Head of caudate nucleus (tissue), 42 donors: ENCODE measurements at places on chromosomes 11 and 22.

DNA sequence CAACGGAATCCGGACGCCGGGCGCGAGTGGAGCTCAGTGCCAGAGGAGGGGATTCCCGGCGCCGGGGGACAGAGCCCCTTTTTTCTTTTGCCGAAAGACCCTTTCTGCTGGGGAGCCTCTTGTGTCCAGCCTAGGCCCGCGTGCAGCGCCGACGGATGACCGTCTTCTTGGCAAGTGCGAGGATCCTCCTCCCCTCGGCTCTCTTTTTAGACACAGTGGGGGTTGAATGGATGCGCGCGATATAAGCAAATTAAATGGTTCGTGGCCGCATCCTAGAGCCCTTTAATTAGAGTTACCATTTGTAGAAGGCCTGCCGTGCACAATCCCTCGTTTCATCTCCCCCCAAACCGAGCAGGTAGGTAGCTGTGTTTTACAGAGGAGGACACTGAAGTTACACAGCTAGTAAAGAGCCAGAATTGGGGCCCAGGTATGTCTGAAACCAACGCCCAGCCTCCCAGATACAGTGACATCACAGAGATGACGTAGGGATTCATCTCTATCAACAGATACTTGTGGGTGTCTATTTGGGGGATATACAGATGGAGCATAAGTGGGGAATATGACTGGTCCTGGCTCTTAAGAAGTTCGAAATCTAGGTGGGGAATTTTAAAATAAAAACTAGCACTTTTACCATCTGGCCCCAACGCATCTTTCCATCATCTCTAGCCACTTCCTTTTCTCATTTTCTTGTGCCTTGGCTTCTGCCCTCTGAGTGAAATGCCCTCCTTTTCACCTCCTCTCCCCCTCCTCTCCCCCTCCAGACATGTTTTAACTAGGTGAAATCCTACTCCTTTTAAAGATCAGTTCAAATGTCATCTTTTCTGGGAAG lies 875 bp downstream of the TCP11L1 start:
- peak; percentile 48 for DNase-seq

DNA sequence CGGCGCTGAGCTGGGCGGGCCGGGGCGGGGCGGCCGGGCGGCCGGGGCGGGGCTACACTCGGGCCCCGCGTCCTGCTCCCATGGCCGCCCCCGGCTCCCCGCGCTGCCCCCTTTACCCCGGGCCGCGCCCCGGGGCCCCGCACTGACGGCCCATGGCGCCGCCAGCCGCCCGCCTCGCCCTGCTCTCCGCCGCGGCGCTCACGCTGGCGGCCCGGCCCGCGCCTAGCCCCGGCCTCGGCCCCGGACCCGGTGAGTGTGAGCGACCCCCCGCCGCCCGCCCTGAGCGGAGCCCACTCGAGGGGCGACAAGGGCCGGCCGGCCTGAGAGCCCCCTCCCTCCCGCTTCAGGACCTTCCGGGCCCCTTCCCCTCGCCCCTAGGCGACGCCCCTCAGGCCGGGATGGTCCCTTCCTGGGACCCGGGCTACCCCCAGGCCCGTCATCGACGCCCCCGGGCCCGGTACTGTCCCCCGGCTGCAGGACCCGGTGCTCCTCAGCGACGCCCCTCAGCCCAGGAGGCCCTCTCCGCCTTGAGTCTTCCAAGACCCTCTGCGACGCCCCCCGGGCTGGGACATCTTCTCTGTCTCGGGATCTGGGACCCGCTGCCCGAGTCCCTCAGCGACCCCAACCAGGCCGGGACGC lies at the start of gene KREMEN1:
Gene KREMEN1, plus strand, starts transcription at position 57 of the 639 bp plus-strand sequence. Its CDS starts 96 bp downstream, at position 153.
- no peak for DNase-seq

- DNase-seq = no peak
These were observed 89.1 kb downstream of the SWAP70 start for GRCh38 chr11:9753021-9753420.

DNA sequence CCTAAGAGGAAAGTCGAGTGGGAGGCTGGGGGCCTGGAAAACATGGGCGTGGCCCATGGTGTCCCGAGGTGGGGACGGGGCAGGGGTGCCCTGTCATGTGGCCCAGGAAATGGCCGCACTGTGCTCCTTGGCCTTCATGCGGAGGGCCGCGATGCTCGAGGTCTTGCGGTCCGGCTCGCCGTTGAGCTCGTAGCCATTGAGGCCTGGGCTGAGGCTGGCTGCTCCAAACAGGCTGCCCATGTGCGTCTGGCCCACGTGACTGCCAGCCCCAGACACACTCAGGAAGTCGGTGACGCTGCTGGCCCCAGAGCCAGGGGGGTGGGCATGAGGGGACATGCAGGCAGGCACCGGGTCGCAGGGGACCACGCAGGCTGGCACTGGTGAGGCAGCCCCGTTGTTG lies 45.2 kb downstream of the ALX4 start:
- no peak for DNase-seq

DNA sequence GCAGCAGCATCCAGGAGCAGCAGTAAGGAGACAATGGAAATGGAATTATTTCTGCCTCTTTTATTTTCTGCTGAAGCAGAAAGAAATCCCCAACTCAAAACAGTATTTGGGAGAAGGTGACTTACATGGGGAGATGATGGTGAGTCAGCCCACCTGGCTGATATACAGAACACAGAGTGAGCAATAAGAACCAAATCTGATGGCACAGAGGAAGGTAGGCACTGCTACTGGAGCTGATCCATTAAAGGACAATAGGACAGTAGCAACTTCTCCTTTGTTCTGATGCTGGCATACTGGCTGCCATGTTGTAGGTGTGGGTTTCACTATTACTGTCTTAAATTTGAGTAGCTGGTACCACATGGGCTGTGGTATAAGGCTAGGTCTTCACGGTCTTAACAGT lies 45.2 kb downstream of the CLPB start:
- no peak for DNase-seq

GRCh38 chr11:2802389-2803185 lies 83.0 kb downstream of the CDKN1C start:
- no peak for DNase-seq

- no peak for DNase-seq
These were observed 25.6 kb upstream of the TENM4 start for GRCh38 chr11:79466411-79466810.

DNA sequence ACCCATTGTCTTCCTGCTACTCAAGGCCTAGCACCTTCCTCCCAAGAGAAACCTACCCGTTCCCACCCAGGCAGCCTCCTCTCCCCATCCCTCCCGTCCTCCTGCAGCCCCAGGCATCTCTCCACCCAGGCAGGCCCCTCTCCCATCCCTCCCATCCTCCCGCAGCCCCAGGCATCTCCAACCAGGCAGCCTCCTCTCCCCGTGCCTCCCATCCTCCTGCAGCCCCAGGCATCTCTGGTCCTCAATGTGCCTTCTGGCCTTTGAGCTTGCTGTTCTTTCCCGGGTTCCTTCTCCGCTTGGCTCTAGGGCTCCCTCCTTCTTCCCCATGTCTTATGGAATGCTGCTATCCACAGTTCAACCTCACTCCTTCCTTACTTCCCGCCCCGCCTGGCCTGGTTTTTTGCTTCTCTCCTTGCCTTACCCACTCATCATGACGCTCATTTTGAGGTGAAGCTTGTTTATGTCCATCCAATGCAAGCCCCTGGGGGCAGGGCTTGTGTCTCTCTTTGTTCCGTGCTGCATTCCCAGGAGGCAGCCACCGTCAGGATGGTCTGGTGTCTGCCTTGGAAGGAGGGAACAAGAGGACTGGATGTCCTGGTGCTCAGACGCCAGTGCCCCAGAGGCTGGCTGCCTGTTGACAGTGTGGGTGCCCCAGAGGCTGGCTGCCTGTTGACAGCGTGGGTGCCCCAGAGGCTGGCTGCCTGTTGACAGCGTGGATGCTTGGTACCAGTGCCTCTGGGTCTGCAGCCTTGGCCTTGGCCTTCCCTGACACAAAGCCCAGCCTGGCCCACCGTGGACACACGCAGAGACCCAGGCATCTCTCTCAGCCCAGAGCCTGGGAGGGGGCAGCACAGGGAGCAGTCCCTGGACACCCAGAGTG lies 815.7 kb downstream of the BRD1 start:
- peak; percentile 5 for DNase-seq

GRCh38 chr11:78990261-78990660 lies 415.6 kb upstream of the NARS2 start:
- DNase-seq = no peak

DNA sequence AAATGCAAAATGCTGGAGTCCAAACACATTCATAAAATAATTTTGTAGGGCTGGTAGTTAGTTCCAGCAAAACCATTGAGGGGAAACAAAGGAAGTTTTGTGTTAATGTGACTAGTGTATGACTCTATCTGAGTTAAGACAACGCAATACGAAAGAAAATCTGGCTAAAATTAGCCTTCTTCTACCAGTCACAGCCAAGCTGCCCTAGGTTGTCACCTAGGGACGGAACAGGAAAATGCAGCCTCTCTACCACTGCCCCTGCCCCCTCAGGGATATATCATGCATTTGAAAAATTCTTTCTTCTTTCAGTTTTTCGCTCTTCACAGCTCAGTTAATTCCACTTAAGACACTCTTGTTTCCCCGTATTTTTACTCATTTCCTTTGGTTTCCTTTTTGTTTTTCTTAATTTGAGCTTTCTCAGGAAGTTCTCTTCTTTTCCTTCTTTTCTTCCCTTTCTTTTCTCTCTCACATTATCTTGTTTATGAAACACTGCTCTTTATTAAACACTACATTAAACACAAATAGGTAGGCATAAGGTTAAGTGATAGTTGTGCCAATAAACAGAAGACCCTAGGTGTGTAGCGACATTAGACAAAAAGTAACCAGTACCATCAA lies 30.6 kb downstream of the KIRREL3 start:
- no peak for DNase-seq

- DNase-seq = no peak
These were observed 166.8 kb upstream of the MTMR2 start for GRCh38 chr11:96090711-96091110.

GRCh38 chr22:26767351-26768155 lies 110.2 kb downstream of the MIAT start:
- peak; percentile 51 for DNase-seq

- no peak for DNase-seq
These were observed 10.2 kb downstream of the FUT4 start for GRCh38 chr11:94553938-94554337.
